ENCODE measurements at places on chromosomes 1 and 21. TPM values are rescaled to one million over a fixed set of nuclear protein-coding genes. Genes with fewer than 3 reads are reported as not detected.

RGS5 gene
- 455 TPM for total RNA-seq

EMC1 gene
- 43.1 TPM for total RNA-seq

SPSB1 gene
- 94.5 TPM for total RNA-seq

PKN2 gene
- total RNA-seq: 34.9 TPM

OR2L13 gene
- not detected for total RNA-seq

RBBP5 gene
- total RNA-seq: 12.9 TPM

SLFNL1 gene
- 0.42 TPM for total RNA-seq

IL20 gene
- not detected for total RNA-seq

CA6 gene
- total RNA-seq: not detected

SLC5A9 gene
- total RNA-seq: 1.3 TPM

TRABD2B gene
- 7.6 TPM for total RNA-seq

TSPAN1 gene
- 1.6 TPM for total RNA-seq

CD1D gene
- total RNA-seq: 0.83 TPM

LINGO4 gene
- not detected for total RNA-seq

ADCY10 gene
- total RNA-seq: 0.17 TPM

URB1 gene
- total RNA-seq: 14.1 TPM

AMY1C gene
- total RNA-seq: not detected

MIXL1 gene
- total RNA-seq: not detected

ZNF362 gene
- 17.2 TPM for total RNA-seq

CASQ2 gene
- total RNA-seq: 95.6 TPM

POFUT2 gene
- total RNA-seq: 16.7 TPM

PLEKHG5 gene
- 18.1 TPM for total RNA-seq

CYP4A22 gene
- 0.19 TPM for total RNA-seq

CSMD2 gene
- 0.26 TPM for total RNA-seq

OR10Z1 gene
- not detected for total RNA-seq

FAM163A gene
- total RNA-seq: under 0.01 TPM

DCST2 gene
- not detected for total RNA-seq

NBPF4 gene
- not detected for total RNA-seq

NVL gene
- 13.6 TPM for total RNA-seq

CD34 gene
- total RNA-seq: 101 TPM

KCNK1 gene
- total RNA-seq: 1.8 TPM

FABP3 gene
- 38.6 TPM for total RNA-seq

CGN gene
- 0.50 TPM for total RNA-seq

CASZ1 gene
- 31.0 TPM for total RNA-seq

RGS18 gene
- 0.45 TPM for total RNA-seq

NBPF19 gene
- 18.3 TPM for total RNA-seq

OR2L2 gene
- total RNA-seq: not detected

TTC22 gene
- under 0.01 TPM for total RNA-seq

LCE1B gene
- not detected for total RNA-seq

ETV3L gene
- not detected for total RNA-seq

SLC39A1 gene
- total RNA-seq: 114 TPM

GBP6 gene
- total RNA-seq: under 0.01 TPM

UCHL5 gene
- total RNA-seq: 33.8 TPM

DDAH1 gene
- 75.3 TPM for total RNA-seq

C1orf115 gene
- 24.0 TPM for total RNA-seq

CRP gene
- total RNA-seq: 0.65 TPM

CTTNBP2NL gene
- total RNA-seq: 17.0 TPM

MTOR gene
- 33.6 TPM for total RNA-seq

PLA2G2F gene
- not detected for total RNA-seq

RHBDL2 gene
- total RNA-seq: not detected

B3GALT2 gene
- total RNA-seq: 2.5 TPM

G0S2 gene
- total RNA-seq: 28.5 TPM

Measured in esophagus muscularis mucosa (tissue), 4 donors.